ENCODE measurements at places on chromosomes 11 and 22.

DNA sequence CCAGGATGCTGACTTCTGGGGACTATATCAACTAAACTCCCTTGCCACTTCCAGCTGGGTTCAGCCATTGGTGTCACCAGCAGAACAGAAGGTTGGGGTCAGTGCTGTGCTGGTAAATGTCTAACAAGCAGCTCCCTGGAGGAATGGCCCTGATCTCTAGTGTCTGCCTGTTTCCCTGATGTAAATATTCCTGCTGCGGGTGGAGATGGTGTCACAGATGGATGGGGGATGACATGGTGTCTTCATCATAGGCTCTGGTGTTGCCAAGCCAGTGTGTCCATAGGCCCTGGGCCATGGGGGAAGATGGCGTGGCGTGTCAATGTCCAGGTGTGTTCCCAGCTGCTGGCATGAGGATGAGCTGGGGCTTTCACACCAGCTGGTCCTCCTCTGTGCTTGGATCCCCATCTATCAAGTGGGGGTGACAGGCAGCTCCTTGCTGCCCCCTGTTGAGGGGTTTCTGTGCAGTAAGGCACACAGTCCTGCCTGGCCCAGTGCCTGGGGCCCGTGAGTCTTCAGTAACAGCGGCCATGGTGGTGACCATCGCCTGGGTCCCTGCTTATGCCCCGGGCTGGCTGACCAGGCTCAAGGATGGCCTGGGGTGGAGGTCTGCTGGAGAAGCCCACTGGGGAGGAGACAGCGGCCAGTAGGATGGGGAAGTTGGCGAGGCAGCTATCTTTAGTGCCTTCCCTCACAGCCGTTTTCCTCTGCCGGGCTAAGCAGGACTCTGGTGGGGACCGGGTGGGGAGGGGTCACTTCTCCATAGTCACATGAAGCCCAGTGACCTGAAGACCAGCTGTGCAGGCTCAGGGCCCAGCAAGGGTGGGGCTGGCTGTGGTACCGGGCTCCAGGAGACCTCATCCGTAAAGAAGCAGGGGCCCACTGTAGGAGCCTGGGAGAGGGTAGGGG is 12.7 kb downstream of the RPL3 start:
- peak; percentile 36 for DNase-seq

DNA sequence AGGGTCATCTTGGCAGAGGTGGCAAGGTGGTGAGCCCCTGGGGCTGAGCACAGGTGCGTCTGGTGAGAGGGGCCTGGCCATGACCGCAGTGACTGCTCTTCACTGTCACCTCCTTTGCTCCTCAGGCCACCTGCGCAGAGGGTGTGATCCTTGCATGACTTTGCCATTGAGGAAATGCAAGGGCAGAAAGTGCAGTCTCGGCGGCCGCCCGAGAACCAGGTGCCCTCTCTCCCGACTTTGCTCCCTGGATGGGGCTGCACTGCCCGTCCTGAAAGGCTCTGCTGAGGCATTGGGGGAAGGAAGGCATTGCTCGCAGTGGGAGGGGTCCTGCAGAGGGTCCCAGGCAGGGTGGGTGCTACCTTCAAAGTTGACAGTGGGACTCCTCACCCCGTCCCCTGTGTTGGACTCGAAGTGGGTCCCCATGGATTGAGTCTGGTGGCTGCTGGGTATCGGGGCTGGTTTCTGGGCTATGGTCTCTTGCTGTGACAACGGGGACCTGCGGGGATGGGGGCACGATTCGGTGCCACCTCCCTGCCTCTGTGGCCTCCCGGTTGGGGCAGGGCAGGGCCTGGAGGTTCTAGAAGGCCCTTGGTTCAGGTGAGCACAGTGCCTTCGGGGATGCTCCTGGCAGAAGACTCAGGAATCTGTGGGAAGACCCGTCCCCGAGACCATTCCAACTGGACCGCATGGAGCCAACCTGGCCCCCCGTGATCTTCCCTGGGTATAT is 1239.4 kb downstream of the BRD1 start:
- DNase-seq, result no peak

DNA sequence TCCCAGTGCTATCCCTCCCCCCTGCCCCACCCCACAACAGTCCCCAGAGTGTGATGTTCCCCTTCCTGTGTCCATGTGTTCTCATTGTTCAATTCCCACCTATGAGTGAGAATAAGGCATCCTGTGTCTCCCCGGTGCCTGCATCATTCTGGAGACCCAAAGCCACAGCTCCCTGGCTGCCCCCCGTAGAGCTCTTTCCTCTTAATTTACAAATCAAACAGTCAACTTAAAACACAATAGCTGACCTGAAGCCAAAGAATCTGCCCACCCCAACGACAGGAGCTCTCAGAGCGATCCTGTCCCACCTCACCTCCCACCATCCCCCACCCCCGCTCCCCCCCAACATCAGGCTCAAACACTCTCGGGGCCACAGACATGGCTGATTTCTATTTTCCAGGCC is 558.3 kb downstream of the BRD1 start:
- no peak for DNase-seq

DNA sequence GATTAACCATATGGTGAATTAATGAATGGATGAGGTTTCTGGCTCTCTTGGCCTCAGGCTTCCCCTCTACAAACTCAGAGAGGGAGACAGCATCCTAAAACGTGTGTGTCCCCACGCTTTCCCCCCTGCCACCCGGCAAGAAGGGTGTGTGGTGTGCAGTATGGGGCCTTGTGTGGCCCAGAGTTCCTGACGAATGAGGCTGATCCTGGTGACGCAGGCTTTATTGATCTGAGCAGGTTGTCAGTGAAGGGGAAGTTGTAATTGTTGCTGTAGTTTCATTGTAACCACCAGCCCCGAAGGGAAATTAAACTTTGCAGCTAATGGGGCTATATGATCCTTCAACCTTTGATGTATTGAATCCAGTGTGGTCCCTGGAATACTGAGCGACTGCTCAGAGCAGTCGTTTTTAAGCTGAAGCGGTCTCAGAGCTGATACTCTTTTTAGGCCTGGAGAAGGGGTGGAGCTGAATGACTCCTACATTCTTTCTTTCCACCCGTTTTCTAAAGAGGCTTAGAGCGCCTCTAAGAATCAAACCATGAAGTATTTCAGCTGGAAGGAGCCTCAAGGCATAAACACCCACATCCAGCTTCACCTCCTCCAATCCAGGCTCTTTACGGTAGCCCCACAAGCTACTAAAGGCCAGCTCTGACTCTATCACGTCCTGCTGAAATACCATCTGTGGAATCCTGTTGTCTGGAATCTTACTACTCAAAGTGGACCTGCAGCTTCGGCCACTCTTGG is 284.7 kb downstream of the MIAT start:
- DNase-seq, result no peak

GRCh38 chr11:94638902-94639373 is 71.8 kb downstream of the PIWIL4 start:
- no peak for DNase-seq

- DNase-seq, result no peak
These were observed 12.6 kb upstream of the GLYATL1 start for GRCh38 chr11:58926695-58927094.

DNA sequence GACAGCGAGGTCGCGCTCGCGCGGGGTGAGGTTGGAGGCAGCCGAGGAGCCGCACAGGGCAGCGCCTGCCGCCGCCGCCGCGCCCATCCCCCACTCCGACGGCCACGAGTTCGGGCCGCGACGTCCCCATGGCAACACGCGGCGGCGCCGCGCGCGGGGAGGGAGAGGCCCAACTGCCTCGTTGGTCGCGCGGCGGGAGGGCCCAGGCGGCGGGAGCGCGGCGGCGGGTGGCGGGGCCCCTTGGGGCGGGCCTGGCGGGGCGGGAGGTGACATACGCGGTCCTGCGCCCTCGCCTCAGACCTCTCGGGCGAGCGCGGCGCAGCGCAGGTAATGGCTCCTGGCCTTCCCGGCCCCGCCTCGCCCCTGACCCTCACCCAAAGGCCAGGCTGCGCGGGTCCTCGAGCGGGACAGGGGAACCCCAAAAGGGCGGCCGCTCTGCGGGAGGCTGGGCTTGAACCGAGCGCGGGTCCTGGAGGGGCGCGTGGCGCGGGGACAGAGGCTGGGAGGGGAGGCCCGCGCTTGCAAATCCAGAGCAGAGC is at the start of gene DEUP1:
DEUP1 (plus strand) TSS at position 297 of the 539 bp plus-strand sequence. CDS start 1,518 bp downstream, outside the sequence.
- DNase-seq, result no peak

DNA sequence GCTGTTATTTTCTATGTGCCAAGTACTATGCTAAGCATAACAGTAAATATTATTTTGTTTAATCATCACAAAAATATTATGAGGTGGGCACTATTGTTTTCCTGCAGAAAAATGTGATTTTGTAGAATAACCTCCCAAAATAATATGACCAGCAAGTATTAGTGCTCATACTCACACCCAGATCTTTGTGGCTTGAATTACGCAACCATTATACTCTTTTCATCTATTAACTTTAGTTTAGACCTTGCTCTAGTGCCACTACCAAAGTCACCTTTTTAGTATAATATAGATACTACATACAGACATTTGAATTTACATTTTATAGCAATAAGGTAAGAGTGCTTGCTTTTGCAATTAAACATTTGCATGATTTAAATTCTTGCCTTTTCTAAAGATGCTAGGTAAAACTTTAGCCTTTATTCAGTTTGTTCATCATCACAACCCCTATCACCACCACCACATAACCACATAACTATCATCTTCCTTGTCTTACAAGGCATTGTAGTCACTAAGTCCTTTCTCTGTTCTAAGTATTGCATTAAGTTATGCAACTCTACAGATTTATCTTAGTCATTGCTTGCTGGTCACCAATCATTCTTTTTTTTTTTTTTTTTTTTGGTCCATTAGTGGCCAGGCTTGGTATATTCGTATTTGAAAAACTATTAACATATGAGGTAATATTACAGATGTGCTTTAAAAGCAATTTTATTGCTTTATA is 68.4 kb downstream of the GAS2 start:
- DNase-seq, result no peak

DNA sequence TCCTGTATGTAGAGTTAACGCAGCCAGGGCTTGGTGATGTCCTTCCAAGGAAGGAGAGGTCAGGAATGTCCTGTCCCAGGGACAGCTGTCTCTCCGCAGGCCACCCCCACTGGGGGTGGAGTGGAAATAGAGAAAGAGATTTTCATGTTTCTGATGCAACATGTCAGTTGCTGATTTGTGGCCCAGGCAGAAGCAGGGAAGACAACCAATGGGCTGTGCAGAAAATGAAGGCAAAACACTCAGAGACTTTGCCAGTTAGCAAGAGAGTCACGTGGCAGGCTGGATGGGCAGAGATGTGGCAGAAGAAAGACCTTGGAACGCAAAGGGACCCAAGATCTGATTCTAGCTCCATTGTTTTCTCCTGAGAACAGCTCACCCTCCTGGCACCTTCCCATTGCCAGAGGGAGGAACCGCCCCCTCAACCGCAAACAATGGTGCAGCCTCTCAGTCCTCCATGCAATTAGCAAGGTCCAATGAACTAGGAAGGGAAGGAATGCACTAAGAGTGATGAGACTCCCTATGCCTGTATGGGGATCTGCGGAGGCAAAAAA is 71.0 kb downstream of the SYN3 start:
- DNase-seq, result no peak

DNA sequence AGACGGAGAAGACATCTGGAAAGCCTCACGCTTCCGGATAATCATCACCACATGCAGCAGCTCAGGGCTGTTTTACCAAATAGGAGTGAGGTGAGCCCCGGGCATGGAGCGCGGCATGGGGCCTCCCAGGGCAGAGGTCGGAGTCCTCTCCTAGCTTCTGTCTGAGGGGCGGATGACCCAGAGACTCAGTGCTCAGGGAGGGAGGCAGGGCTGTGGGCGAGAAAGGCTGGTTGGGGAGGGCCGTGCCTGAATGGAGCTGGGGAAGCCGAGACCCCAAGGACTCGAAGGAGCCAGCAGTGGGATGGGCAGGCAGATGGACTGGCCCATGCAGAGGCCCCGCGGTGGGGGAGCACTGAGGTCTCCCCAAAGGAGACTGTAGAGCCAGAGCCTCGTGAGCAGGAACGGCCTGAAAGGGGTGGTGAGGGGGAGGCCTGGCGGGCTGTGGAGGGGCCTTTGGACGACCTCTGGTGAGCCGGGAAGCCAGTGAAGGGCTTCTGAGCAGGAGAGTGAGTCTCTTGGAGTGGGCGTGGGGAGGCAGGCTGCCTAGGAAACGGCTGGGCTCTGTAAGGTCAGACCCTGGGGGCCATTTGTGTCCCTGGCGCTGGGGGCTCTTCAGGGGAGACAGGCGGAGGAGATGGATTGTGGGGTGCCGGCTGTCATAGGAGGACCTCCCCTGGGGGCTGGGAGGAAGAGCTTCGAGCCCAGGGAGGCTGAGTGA is 24.7 kb upstream of the PANX2 start:
- DNase-seq, result no peak

GRCh38 chr11:19938169-19938856 is 222.0 kb downstream of the DBX1 start:
- no peak for DNase-seq

- no peak for DNase-seq
These were observed 36.5 kb upstream of the THY1 start for GRCh38 chr11:119459293-119459976.
